Astrocyte of the spinal cord (primary cell): ENCODE measurements at places on chromosomes 5 and 9.

GRCh38 chr5:38465061-38465460 lies 91.4 kb downstream of the LIFR start:
- no peak for DNase-seq

DNA sequence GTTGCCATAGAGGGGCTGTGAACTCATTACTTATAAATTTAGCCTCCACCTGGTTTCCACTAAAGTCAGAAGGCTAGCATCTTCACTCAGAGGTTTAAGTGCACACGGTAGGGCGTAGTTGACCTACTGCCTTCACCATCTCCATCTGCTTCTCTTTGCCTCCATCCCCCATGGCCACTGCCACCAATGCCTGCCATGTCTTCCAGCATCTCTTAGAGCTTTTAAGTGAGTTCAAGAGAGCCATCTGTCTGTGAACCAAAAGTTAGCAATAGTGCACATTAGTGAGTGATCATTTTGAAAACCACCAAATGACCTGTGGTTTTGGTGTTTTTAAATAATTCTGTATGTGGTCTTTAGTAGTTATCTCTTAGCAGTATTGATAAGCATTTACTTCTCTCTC lies 102.0 kb downstream of the DMRTA1 start:
- no peak for DNase-seq

- DNase-seq, result no peak
These were observed 1731.9 kb upstream of the CDH9 start for GRCh38 chr5:28770307-28770706.

DNA sequence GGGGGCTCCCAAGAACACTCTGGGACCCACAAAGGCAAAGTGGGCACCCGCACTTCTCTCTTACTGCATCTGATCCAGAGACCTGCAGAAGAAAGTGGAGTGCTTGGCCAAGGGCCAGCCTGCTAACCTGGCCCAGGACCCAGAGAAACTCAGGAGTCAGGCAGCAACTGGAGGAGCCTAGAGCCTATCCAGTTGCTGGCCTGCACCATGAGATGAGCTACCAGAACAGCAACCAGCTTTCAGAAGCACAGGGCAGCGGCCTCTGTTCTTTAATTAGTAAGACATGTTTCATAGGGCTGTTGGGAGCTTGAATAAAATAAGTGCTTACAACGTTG lies 298.3 kb downstream of the GADD45G start:
- DNase-seq, result no peak

- no peak for DNase-seq
These were observed 28.0 kb downstream of the PRUNE2 start for GRCh38 chr9:76877961-76878360.

GRCh38 chr5:102737161-102737560 lies 17.9 kb upstream of the PAM start:
- DNase-seq, result no peak

- no peak for DNase-seq
These were observed 4.1 kb upstream of the C1QTNF3 start for GRCh38 chr5:34047143-34047542.

DNA sequence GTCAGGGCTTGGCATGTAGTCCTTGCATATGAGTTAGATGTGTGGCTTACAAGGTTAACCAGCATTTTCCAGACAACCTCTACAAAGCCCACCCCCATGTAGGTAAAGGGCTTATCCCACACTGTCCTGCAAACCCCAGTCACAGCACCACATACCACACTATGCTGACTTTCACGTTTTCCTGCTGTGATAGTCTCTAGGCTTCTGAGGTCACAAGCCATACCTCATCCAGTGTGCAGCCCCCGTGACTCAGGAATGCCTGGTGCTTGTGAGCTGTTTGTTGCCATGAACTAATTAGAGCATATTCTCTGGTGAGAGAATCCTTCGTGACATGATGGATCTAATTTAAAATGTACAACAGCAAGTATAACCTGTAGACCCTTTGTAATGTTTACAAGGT lies 50.8 kb downstream of the ERAP1 start:
- no peak for DNase-seq

GRCh38 chr5:168877132-168877892 lies 298.1 kb upstream of the PANK3 start:
- DNase-seq, result no peak

GRCh38 chr5:111854186-111854585 lies 97.2 kb upstream of the NREP start:
- no peak for DNase-seq

DNA sequence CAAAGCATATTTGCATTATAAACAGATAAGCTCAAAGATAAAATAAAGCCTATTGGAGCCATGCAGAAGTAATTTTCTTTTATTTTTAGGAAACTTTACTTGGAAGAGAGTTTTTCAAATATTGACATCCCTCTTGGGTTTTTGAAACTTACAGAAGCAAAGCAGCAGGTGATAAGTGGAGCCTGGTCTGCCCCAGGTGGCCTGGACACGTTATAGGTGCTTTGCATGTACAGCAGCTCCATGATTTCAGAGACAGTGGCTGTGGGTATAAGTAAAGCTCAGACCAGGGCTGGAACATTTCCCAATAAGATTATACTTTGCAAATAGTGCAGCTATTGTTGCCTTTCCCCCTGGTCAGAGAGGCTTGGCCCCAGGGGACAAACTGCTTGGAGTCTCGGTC lies 51.5 kb downstream of the CCDC192 start:
- no peak for DNase-seq

DNA sequence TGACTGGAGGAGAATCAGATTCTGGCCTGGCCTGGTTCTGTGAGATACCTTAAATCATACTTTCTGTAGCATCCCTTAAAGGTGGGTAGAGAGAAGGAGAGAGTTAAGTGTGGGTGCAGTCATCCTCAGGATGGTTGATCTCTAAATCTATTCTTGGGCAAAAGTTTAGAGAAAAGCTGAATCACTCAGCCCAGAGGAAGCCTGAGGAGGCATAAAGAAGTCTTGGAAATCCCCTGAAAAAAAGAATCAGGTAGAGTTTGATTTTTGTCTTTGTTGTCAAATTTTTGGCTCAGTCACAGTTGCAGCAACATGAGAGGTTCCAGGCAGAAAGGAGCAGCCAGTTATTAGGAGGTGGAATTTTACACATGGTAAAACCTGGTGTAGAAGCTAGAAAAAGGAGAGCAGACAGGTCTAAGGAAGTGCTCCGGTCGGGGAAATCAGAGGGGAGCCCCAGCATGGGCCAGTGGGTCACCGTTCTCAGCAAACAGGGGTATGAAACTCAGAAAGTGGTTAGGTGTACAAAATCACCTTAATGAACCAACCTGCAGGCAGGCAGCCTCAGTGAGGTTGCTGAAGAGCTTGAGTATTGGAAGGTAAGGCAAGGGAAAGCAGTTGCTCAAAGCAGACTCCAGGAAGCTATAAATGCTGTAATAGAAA lies 116.2 kb upstream of the CNTLN start:
- no peak for DNase-seq

DNA sequence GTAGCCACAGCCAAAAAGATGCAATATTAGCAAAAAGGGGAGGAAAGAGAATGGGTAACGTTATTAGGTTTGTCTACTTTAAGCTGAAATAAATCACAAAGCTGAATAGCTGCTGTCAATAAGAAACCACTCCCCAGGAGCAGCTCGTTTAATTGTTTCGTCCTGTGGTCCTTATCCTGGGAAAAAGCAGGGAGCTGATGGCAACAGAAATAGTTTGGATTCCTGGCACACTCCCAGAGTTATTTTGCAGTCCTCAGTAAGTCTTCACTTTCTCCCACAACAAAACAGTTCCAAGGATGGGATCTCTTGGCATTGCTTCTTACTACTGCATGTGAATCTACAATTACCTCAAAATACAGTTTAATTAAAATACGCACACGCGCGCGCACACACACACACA lies 28.8 kb downstream of the FRMD3 start:
- DNase-seq, result peak; percentile 46

- no peak for DNase-seq
These were observed 125.0 kb downstream of the CEMIP2 start for GRCh38 chr9:71643330-71643729.

GRCh38 chr5:178237431-178238312 lies 5.1 kb upstream of the PHYKPL start:
- no peak for DNase-seq

DNA sequence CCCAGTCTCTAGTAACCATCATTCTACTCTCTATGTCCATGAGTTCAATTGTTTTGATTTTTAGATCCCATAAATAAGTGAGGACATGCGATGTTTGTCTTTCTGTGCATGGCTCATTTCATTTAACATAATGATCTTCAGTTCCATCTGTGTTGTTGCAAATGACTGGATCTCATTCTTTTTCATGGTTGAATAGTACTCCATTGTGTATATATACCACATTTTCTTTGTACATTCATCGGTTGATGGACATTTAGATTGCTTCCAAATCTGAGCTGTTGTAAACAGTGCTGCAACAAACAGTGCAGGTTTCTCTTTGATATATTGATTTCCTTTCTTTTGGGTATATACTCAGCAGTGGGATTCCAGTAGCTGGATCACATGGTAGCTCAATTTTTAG lies 46.4 kb downstream of the S100Z start:
- DNase-seq, result no peak

DNA sequence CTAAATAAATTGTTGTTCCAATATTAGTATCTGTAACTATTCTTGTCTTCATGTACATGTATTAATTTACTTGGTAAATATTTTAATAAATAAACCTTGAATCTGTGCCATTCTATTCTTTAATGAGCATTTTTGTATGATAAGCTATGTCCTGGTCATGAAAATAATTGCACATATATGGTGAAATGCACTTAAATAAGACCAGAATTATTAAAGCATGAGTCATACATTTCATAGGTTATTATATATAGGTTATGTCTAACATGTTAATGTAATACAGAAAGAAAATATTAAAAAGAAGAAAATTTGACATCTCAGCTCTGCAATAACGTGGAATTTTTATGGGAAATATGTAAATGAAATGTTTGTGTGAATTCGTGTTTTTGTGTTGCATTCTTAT lies 1168.1 kb downstream of the TAF11L14 start:
- no peak for DNase-seq

GRCh38 chr5:163874431-163874830 lies 369.0 kb downstream of the MAT2B start:
- no peak for DNase-seq

DNA sequence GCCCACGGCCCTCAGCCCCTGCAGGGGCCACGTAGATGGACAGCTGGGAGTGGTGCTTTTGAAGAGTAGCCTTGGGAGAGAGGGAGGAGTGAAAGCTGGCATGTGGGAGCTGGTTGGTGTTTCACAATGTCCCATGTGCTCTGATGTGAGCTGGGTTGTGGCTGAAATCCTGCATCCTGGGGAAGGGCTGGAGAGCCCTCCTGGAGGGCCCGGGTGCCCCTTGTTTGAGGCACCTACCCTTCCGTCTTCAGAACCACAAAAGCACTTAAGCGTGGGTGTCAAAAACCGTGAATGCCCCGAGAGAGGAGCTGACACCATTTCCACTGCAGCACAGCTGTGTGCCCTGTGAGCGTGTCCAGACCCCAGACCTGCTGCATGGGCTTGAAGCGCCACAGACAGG lies 199.1 kb upstream of the ZNF618 start:
- DNase-seq, result no peak

- DNase-seq, result peak; percentile 14
These were observed 33.9 kb upstream of the MAN2A1 start for GRCh38 chr5:109655841-109656240.

- no peak for DNase-seq
These were observed 22.3 kb upstream of the LMNB1 start for GRCh38 chr5:126754609-126755008.

DNA sequence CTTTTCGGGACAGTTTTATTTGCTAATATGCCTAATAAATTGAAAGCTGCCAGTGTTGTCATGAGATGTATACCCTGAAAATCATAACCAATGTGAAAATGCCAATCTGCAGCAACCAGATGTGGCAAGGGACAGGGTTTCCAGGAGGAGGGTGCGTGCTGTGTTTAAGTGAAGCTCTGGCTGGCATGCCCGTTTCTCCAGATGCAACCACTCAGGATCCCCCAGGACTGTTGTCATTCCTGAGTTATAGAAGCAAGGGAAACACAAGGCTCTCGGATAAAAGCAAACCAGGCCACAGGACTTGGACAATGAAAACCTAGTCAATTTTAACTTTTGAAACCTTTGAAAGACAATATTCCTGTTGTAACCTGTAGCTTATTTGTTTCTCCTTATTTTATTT lies 360.2 kb downstream of the SLIT3 start:
- DNase-seq, result no peak

GRCh38 chr9:110183208-110184145 lies 24.5 kb downstream of the C9orf152 start:
- DNase-seq, result peak; percentile 76

- DNase-seq, result no peak
These were observed 2.3 kb downstream of the SLC44A1 start for GRCh38 chr9:105246656-105247173.

DNA sequence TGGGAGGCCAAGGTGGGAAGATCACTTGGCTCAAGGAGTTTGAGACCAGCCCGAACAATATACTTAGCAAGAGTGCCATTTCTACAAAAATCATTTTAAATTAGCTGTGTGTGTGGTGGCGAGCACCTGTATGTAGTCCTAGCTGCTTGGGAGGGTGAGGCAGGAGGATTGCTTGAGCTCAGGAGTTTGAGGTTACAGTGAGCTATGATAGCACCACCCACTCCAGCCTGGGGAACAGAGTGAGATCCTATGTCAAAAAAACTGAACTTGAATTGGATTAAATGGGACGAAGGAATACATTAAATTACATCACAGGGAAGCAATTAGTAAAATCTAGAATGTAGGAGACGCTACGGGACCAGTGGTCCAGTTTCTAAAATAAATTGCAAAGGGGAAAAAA lies 6.4 kb upstream of the ETF1 start:
- DNase-seq, result no peak

- peak; percentile 37 for DNase-seq
These were observed 724 bp downstream of the MACROH2A1 start for GRCh38 chr5:135398160-135398854.

GRCh38 chr9:121620777-121621449 lies 30.5 kb upstream of the DAB2IP start:
- no peak for DNase-seq
